ENCODE measurements at places on chromosomes 1 and 21. TPM values are rescaled to one million over a fixed set of nuclear protein-coding genes. Genes with fewer than 3 reads are reported as not detected.

DNA sequence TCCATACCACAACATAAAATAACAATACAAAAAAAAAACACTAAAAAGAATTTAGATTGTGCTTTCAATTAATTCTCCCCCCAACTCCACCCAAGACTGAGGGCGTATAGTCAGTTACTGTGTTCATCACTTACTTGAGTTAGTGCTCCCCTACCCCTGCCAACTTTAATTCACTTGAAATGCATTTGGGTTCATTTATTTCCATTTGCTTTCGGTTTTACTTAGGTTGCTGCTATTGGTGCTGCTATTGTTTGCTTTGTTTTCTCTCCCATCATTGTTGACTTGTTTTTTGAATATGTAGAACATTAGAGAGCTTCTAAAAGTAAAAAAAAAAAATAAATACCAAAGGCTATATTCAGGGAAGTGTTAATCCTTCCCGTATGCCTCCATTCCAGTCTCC lies 10.7 kb upstream of the CYYR1 start:
- DNase-seq = no peak

The METTL25B gene
- 12.5 TPM for total RNA-seq

The TCEA3 gene
- 11.3 TPM for total RNA-seq

The GOLT1A gene
- total RNA-seq = not detected

GRCh38 chr21:31837618-31838390 lies 35.0 kb upstream of the HUNK start:
- DNase-seq = no peak

DNA sequence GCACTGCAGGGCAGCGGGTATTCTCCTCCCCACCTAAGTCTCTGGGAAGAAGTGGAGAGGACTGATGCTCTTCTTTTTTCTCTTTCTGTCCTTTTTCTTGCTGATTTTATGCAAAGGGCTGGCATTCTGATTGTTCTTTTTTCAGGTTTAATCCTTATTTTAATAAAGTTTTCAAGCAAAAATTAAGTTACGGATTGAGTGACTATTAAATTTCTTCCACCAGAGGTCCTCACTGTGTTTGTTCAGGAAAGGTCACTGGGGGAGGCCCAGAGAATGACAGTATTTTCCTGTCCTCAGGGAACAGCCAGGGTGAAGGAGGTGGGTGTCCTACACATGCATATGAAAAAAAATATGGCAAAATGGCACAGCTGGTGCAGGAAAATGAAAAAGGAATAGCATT lies 4.4 kb upstream of the ELF3 start:
- peak; percentile 35 for DNase-seq

The TMEM9 gene
- total RNA-seq = 52.2 TPM

The ATP5PB gene
- total RNA-seq = 261 TPM

The LCE1E gene
- not detected for total RNA-seq

DNA sequence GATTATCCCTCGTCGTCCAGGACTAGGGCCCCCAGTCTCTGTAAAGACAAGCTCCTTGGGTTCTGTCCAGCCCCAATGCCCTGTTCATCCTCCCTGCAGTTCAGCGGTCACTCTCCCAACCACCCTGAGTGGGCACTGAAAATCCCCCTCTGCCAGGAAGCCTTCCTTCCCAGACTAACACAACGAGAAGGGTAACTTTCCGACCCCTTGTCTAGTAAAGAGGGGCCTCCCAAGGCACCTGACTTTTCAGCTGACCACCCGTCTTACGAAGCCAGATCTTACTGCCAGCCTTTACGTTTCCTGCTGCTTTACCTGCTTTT lies 13.4 kb downstream of the TMEM9 start:
- no peak for DNase-seq

- peak; percentile 68 for DNase-seq
Observed at GRCh38 chr1:7941437-7941793, 776 bp upstream of the TNFRSF9 start.

DNA sequence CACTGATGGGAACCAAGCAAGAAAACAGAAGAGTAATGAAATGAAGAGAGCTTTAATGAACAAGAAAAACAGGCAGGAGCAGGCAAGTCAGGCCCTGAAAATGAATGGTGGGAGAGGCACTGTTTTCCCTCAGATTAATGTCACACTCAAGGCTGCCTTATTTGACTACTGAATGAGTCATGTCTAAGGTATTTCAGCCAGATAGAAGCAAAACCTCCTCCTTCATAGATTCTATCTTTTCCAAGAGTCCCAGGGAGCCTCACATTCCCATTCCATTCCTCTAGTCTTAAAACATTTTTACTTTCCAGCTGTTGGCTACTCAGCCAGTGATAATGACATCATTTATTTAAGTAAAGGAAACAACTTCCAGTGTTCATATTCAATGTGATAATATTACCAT lies 228.4 kb upstream of the NRIP1 start:
- DNase-seq = peak; percentile 92

GRCh38 chr1:84401156-84401555 lies 2.9 kb downstream of the DNASE2B start:
- no peak for DNase-seq

The LAMB3 gene
- total RNA-seq = 3.9 TPM

DNA sequence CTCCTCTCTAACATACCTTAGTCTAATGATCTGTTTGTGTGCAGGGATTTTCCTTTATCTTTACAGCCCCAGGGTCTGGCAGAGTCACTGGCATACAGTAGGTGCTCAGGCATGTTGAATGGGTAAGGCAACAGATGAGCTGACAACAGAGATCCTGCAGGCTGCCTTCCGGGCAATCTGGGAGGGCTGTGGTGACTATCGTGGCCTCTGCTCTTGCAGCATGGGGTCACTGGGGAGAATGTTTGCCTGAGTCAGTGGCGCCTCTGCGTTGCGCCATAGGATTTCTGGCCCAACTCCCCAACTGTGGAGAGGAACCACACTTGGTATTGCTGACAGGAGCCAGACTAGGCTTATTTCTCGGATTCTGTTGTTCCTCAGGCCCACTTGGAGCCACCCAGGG lies 93.8 kb downstream of the LAMC2 start:
- peak; percentile 96 for DNase-seq

DNA sequence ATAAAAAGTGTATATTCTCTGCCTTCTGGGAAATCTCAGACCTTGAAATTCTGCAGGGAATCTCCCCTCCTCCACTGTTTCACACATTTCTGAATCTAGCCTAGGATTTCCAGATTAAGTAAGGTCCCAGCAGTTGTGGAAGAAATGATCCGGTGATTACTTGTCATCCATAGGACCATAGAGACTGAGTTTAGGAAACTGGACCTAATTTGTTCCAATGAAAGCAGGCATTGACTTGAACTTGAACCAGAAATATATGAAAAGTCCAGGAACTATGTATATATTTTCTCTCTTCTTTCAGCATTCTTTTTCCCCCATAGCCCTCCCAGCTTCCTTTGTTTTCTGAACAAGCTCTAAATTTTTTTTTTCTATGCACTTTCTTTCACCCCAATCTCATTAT lies 149.5 kb upstream of the SPAG17 start:
- DNase-seq = no peak

GRCh38 chr21:21712748-21713520 lies 714.7 kb downstream of the NCAM2 start:
- peak; percentile 51 for DNase-seq

The CACNA1S gene
- total RNA-seq = not detected

The TFAP2E gene
- 0.32 TPM for total RNA-seq

GRCh38 chr1:3688356-3689137 lies 36.2 kb downstream of the TP73 start:
- peak; percentile 2 for DNase-seq

The AVPR1B gene
- not detected for total RNA-seq

DNA sequence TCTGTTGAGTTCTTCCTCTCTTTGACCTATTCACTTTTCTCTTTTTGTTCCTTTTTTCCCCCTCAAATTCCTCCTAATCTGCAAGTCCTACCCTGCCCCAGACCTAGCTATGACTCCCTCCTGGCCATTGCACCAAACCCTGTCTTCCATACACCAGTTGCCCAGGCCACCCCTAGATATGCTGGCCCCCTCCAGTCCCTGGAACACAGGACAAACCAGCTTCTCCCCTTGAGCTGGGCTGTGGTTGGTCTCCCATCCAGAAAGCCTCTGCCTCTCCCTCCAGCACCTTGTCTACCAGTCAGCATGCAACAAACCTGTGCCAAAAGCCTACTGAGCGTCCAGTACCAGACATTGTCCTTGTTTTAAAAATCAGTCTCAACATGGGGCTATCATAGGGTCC lies 59.4 kb downstream of the ELK4 start:
- no peak for DNase-seq

- no peak for DNase-seq
Observed at GRCh38 chr1:160987359-160988050, 32.9 kb upstream of the ITLN2 start.

- DNase-seq = peak; percentile 84
Observed at GRCh38 chr1:68339505-68339904, 107.2 kb upstream of the WLS start.

DNA sequence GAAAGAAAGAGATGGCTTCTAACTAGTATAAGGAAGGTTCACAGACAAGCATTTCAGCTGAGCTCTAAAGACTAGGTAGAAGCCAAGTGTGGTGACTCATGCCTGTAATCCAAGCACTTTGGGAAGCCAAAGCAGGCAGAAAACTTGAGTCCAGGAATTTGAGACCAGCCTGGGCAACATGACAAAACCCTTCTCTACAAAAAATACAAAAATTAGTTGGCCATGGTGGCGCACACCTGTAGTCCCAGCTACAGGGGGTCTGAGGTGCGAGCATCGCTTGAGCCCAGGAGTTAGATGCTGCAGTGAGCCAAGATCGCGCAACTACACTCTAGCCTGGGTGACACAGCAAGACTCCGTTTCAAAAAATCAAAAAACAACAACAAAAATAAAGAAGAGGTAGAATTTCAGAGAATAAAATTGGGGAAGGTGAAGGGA lies 27.8 kb downstream of the FBXO42 start:
- peak; percentile 65 for DNase-seq

The RIPK4 gene
- not detected for total RNA-seq

The KLF17 gene
- under 0.01 TPM for total RNA-seq

DNA sequence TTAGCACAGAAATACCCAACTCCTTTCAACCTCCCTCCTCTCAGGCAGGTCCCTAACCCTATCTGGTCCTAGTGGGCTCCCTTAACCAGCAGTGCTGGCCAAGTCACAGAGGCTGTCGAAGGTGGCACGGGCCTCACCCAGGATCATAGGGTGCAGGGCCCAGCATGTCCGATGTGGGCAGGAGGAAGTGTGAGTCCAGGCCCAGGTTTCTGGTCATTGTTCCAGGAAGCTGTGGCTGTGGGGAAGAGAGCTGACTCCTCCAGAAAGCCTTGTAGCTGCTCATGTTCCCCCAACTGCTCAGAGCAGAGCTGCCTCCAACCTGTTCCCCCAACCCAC lies 2.4 kb downstream of the CCDC17 start:
- no peak for DNase-seq

- DNase-seq = no peak
Observed at GRCh38 chr1:86150553-86151055, 6.0 kb downstream of the COL24A1 start.

GRCh38 chr1:27350663-27351540 lies 9.1 kb downstream of the SYTL1 start:
- peak; percentile 38 for DNase-seq

The XCL1 gene
- 0.32 TPM for total RNA-seq

DNA sequence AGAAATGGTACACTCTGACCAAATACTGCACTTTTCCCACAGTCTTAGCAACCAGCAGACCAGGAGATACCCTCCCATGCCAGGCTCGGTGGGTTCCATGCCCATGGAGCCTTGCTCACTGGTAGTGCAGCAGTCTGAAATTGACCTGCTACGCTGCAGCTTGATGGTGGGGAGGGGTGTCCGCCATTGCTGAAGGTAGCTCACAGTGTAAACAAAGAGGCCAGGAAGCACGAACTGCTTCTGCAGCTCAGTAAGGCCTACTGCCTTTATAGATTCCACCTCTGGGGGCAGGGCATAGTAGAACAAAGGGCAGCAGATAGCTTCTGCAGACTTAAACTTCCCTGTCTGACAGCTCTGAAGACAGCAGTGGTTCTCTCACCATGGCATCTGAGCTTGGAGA lies 12.3 kb upstream of the IFI44L start:
- DNase-seq = no peak

DNA sequence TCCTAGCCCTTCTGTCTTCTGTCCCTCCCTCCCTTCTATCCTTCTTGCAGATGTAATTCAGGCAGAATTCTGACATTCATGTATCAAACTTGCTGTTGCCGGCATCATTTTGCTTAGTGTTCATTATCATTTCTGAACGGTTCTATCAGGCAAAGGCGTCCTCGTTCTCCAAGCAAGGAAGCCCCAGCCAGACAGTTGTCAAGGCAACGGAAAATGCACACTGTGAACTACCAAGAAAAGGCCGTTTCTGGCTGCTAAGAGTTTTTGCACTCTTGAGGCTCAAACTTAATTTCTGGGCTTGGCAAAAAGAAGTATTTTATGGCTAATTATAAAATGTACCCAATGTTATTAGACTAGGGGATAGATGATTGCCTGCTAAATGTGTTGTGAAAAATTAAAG lies 164.7 kb upstream of the KCNJ15 start:
- DNase-seq = no peak

The ACTL8 gene
- total RNA-seq = not detected

- no peak for DNase-seq
Observed at GRCh38 chr1:4853904-4854303, 199.5 kb downstream of the AJAP1 start.

- peak; percentile 29 for DNase-seq
Observed at GRCh38 chr1:65253800-65254319, 55.5 kb upstream of the DNAJC6 start.

DNA sequence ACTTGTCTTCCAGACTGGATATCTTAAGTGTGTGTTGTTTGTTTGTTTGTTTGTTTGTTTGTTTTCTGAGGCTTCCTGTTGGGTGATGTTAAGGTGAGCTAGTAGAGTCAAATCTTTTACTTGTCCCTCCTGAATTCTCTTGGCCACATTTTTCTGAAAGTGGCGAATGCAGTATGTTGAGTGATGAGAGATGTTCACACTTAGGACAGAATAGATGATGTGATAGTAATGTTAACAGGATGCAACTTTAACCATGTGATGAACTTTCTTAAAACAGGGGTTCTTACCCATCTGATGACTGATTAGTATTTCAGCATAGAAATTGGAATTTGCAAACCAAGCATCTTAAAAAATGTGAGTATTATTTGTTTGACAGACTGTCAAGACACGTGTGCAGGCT lies 40.2 kb downstream of the LMO4 start:
- DNase-seq = no peak

DNA sequence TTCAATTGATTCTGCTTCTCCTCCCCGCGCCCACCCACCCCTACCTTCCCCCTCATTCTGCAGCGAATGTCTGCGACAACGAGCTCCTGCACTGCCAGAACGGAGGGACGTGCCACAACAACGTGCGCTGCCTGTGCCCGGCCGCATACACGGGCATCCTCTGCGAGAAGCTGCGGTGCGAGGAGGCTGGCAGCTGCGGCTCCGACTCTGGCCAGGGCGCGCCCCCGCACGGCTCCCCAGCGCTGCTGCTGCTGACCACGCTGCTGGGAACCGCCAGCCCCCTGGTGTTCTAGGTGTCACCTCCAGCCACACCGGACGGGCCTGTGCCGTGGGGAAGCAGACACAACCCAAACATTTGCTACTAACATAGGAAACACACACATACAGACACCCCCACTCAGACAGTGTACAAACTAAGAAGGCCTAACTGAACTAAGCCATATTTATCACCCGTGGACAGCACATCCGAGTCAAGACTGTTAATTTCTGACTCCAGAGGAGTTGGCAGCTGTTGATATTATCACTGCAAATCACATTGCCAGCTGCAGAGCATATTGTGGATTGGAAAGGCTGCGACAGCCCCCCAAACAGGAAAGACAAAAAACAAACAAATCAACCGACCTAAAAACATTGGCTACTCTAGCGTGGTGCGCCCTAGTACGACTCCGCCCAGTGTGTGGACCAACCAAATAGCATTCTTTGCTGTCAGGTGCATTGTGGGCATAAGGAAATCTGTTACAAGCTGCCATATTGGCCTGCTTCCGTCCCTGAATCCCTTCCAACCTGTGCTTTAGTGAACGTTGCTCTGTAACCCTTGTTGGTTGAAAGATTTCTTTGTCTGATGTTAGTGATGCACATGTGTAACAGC lies 339.9 kb downstream of the NTNG1 start:
- no peak for DNase-seq

Data from fibroblast of villous mesenchyme (primary cell).